OCI-M1 (cell line): ENCODE measurements at places on chromosomes 1 and 21.

DNA sequence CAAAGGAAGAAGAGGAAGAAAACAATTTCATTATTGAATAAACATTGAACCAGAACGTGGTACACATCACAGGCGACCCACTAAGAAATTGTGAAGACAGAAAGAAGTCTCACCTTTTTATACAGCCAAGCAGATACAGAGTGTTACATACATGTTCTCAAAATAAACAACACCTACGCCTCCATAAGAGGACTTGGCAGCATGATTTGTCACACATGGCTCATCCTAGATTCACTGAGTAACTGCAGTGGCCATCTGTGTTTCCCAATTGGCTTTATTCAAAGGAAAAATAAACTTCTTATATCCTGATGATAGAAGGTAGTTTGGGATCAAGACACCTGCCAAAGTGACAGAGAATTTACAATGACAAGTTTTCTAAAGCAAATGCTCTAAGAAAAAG, 7.6 kb upstream of the KRTAP19-8 start:
- no peak for DNase-seq

DNA sequence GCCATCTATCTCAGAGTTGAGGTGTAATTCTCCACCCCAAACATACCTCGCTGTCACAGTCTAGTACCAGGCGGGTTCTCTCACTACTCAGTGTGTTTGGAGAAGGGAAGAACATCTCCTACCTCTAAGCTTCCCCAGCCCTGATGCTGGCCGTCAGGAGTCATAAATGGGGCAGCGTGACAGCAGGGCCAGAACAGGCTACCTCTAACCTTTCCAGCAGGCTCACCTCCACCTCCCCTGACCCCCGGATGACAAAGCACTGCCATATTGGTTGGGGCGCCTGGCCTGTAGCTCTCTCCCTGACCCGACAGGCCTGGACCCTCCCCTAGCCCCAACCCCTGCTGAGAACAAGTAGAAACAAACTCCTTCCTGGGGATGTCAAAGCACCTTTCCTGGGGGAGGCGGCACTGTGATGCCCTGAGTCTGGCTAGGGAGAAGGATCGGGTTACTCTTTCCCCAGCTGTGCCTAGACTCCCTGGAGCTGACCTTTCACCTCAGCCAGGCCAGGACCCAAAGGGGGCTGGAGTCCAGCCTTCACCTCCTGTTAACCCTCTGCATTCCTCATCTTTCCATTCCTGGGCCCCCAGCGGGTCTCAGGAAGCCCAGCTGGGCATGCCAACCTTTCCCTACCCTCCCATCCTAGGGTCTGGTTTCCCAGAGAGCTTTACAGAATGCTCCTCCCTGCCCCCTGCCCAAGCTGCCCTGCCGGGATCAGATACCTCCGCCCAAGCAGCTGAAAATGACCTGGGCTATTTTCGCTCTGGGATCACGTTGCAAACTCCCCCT, 34.2 kb downstream of the AHDC1 start:
- no peak for DNase-seq

- no peak for DNase-seq
Observed at GRCh38 chr1:155125946-155126555, 1.6 kb upstream of the EFNA1 start.

DNA sequence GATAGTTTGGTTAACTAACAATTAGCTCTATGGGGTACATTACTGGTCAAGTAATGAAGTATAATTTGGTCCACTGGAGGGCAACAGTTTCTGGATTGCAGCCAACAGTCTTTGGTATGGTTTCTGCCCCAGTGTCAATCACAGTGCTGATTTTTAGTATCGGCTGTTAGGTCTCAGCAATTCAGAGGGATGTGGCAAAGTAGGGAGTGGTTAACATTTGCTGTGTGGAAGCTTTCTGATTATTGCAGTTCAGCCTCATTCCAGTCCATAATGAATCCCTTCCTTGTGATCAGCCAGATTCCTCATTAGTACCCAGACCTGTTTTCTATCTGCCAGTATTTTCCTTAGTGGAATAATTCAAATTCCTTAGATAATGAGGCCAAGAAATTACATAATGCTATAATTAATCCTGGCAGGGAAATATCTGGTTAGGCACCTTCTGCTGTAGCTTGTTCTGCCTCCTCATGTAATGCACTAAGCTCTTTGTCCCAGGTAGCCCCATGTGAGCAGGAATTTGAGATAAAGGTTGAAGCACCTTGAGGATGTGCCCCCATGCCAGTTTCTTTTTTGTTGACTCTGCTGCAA, 14.0 kb downstream of the F3 start:
- peak; percentile 52 for DNase-seq

DNA sequence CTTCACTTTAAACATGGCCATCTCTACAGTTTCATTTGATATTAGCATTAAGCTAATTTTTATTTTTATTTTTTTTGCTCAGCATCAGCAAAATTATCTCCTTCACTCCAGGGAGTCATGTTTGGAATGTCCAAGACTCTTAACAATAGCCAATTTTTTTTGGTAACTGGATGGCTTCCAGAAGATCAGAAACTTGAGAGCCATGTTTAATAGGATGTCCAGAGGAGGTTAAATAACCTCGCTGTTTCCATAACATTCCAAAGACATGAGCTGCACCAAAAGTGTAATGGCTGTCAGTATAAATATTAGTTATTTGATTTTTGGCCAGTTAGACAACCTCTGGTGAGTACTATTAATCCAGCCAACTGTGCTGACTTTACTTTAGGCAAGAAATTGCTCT, 80.7 kb downstream of the DNTTIP2 start:
- no peak for DNase-seq

- peak; percentile 80 for DNase-seq
Observed at GRCh38 chr1:181936768-181937581, 124.5 kb downstream of the ZNF648 start.

- DNase-seq = no peak
Observed at GRCh38 chr1:3372317-3372716, 82.1 kb upstream of the ARHGEF16 start.

- no peak for DNase-seq
Observed at GRCh38 chr1:231419147-231419546, 2.9 kb downstream of the EGLN1 start.

DNA sequence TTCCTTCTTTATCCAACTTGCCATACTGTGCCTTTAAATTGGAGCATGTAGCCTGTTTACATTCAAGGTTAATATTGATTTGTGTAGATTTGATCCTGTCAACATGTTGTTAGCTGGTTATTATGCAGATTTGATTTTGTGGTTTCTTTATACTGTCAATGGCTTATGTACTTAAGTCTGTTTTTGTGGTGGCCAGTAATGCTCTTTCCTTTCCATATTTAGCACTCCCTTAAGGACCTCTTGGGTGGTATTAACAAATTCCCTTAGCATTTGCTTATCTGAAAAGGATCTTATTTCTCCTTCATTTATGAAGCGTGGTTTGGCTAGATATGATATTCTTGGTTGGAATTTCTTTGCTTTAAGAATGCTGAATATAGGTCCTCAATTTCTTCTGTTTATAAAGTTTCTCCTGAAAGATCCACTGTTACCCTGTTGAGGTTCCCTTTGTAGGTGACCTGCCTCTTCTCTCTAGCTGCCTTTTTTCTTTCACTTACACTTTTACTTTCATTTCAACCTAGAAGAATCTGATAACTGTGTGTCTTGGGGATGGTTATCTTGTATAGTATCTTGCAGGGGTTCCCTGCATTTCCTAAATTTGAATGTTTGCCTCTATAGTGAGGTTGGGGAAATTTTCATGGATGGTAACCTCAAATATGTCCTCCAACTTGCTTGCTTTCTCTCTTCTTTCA, 86.9 kb upstream of the NEGR1 start:
- DNase-seq = no peak

DNA sequence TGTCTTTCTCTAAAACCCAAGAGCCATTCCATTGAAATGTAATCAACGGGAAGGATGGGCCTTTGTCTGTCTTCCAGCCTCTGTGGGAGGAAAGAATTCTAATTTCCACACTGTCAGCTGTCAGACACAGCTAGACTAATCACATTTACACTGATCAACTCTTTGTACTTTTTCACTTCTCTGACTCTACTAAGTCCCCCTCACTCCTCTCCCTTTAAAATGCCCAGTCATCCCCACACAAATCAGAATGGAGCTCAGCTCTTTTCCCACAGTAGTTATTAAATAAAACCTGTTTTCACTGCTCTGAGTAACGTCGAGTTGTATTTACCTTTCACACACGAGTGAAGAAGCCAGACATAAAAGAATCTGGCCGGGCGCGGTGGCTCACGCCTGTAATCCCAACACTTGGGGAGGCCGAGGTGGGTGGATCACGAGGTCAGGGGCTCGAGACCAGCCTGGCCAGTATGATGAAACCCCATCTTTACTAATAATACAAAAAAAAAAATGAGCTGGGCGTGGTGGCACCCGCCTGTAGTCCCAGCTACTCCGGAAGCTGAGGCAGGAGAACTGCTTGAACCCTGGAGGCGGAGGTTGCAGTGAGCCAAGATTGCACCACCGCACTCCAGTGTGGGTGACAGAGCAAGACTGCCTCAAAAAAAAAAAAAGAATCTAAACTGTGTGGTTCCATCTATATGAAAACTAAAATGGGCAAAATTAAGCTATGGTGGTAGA, 13.3 kb downstream of the ZBTB8OS start:
- no peak for DNase-seq

DNA sequence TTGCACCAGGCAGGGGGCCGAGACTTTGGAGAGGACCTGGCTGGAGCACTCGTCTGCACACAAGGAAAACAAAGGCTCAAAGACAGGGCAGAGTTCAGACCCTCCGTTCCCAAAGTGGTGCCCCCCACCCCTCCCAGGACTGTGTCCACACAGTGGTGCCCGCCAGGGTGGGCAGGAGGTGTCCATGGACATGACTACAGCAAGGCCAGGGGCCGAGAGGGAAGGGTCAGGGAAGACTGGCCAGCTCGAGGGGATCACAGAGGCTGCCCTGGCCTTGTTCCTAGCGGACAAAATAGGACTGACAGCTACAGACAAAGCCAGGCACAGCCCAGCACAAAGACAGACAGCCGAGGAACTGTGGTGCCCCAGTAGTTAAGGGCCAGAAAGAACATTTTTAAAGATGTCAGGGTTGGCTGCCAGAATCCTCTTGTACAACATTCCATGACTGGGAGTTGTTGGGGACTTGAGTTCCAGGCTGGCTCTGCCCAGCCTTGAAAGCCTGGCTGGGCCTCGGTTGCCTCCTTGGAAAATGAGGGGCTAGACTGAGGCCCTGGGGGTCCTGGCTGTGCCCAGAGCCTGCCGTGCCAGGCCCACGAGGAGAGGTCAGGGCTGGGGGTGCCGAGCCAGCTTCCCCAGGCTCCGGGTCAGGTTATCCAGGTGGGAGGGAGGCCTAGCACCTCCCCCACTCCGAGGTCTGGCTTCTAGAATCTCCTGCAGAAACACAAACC, 63.7 kb downstream of the SLX9 start:
- DNase-seq = no peak
